Effector memory CD8-positive, alpha-beta T cell (primary cell): ENCODE measurements at places on chromosomes 6 and 20.

GRCh38 chr6:8110725-8111124 is 8.4 kb upstream of the EEF1E1 start:
- no peak for DNase-seq

DNA sequence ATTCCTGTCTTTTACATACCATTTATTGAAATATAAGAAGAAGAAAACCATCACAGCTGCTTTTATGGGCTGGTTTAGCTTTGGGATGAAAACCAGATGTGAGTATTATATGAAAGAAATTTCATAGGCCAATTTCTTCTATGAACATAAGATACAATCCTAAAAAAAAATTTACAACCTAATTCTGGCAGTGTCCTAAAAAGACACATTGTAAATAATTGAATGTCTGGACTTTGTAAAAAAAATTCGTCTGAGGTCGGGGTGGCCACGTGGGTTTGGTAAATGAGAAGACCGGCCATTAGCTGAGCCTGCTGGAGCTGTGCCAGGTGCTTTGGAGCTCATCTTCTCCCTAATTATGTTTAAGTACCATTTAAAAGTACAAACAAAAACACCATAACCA is 26.8 kb downstream of the DACT2 start:
- DNase-seq = no peak

DNA sequence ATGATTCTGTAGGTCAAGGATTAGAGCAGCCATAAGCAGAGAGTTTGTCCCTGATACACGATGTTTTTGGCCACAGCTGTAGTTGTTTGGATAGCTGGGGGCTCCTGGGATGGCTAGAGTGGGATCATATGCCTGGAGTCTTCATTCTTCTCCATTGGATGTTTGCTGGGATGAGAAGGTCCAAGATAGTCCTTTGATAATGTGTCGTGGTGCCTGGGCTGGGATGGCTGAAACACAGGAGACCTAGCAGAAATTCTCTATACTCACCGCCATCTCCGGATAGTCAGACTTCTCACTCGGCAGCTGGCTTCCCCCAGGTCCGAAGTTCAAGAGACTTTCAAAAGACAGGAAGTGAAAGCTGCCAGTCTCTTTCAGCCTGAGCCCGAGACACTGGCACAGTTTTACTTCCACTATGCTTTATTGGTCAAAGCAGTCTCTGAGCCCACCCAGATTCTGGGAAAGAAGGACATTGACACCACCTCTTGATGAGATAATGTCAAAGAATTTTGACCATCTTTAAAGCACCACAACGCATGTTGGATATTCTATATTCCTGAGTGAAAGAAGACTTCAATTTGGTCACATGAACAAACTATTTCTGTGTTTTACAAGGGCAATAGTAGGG is 16.0 kb downstream of the MARCKS start:
- no peak for DNase-seq

GRCh38 chr6:15941168-15941567 is 187.7 kb upstream of the MYLIP start:
- no peak for DNase-seq

DNA sequence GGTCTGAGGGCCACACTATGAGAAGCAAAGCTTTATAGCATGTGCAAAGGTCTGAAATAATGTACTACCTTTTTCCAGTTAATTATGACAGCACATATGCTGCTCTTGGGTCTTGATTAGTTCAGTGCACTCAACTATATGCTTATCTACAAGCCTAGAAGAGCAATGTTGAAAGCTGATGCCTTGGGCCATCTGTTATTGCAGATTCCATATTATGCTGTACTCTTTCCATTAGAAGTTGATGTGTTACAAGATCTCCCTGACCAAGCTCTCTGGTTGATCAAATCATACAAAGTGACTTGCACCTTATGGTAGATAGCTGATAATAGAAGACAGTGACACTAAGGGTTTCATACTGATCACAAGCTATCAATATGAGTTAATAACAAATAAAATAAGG is 327.3 kb downstream of the FRK start:
- no peak for DNase-seq

DNA sequence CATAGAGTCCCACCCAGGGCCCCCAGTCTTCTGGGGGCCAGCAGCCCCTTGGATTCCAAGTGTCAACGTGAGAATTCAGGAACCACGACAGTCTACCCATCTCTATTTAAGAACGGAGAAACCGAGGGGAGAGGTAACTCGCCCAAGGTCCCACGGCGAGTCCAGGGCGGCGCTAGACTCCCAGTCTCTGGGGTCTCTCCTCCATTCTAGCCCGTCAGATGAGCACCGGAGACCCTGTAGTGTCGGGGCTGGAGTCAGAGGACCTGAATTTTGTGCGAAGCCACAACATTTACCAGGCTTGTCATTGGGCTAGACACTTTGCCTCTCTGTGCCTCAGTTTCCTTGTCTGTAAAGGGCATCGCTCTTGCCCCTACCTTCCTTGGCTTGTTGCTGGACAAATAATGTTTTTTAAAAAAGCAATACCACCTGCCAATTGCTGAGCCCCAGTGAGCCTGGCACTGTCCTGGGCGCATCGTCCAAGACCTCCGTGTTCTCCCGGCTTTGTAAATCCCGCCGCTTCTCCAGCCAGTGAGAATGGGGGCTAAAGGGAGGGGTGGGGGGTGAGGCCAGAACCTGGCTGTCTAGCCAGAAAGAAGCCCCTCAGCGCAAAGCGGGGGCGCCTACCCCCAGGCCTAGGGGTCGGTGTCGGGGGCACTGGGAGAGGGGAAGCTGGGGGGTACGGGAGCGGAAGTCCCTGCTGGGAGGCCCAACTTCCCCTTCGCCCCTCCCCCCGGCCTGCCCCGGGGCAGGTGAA is 91.7 kb downstream of the NCR2 start:
- no peak for DNase-seq

GRCh38 chr20:64150756-64151632 is 13.3 kb upstream of the MYT1 start:
- no peak for DNase-seq
